Inflammatory macrophage (primary cell): ENCODE measurements at places on chromosomes 3 and 15.

GRCh38 chr15:43900996-43901395, 74.2 kb downstream of the WDR76 start:
- no peak for DNase-seq

- no peak for DNase-seq
Measured at GRCh38 chr15:74200412-74200815, 2.2 kb downstream of the STRA6 start.

GRCh38 chr15:58069008-58069407, 3.5 kb upstream of the ALDH1A2 start:
- DNase-seq, result no peak

GRCh38 chr15:73862276-73862675, 11.1 kb upstream of the TBC1D21 start:
- DNase-seq, result no peak

- DNase-seq, result no peak
Measured at GRCh38 chr3:53081318-53081717, 35.4 kb upstream of the SFMBT1 start.

DNA sequence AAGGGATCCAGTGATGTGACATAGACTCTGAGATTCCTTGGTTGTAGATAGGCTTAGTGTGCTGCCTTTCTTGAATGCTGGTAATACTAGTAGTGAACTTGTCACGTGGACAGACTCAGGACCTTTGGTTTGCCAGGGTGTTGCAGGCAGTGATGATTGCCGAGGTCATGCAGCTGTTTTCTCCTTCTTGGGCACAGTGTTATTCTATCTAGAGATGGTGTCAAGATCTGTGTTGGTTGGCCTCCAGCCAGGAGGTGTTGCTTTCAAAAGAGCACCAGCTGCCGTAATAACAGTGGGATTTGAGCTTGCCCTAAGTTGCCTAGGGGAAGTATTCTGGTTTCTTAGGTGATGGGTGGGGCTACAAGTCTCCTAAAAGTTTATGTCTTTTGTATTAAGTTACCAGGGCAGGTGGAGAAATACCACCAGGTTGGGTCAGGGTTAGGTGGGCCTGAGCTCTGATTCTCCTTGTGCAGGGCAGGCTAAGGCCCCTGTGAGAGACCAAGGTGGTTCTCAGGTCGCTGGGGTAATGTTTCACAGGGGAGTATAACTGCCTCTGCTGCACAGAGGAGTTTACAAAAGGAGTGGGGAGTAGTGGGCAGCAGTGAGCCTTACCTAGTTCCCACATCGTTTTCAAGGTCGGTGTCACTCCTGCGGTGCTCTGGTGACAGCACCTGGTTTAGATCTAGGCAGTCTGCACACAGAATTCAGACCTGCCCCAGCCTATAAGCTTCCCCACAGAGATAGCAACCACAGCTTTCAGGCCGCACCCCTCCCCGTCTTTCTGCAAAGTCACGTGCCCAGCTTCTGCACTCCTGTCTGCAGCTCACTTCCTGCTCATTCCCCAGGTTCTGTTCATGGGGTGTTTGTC, 350.3 kb downstream of the DOCK3 start:
- no peak for DNase-seq

DNA sequence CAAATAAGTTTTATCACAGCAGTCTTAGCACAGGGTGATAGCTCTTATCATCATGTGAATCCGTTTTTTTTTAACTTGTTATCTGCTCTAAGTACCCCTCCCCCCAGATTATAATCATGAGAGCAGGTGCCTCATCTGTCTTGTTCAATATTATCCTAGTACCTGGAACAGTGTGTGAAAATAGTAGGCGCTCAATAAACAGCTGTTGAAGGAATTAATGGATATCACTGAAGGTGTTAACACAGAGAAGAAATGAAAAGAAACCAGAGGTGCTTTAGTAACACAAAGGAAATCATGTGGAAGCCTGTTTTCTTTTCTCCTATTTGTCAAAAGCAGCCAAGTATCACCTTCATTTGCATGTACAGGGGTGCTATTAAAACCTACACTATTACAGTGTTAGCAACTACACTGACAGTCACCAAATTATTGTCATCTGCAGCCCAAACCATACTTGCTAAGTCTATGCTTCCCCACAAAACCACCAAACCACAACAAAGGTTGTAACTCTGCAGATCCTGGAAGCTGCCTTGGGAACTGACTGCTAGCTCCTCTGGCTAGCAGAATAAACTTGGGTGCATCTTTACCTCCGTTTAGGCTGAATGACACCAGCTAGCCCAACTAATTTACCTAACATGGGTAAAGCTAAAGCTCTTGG, 2.9 kb downstream of the XPC start:
- peak; percentile 10 for DNase-seq

DNA sequence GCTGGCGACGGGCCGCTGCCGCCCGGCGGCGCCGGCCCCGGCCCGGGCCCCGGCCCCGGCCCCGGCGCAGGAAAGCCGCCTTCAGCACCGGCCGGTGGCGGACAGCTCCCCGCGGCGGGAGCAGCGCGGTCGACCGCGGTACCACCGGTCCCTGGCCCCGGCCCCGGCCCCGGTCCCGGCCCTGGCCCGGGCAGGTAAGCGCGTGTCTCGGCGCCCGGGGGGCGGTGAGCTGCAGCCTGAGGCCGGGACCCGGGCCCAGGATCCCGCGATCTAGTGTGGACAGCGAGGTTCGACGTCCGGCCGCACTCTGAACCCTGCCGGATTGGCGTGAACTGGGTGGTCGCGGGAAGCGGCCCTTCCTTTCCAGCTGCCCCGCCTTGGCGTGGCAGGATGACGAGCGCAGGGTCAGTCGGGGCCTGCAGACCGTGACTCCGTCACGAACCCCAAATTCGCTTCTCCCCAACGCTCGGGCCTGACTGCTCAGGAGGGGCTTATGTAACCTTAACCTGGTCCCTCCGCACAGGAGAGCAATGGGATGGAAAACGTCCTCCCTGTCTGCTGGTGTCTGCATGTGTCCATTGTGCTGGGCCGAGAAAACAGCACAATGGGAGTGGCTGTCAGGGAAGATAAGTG, 472 bp downstream of the BSN start:
- peak; percentile 49 for DNase-seq

- no peak for DNase-seq
Measured at GRCh38 chr15:68228971-68229385, 550 bp downstream of the CLN6 start.

GRCh38 chr15:59303633-59304032, 69.0 kb downstream of the MYO1E start:
- DNase-seq, result no peak

GRCh38 chr3:159624616-159625015, 364.0 kb upstream of the IL12A start:
- no peak for DNase-seq

DNA sequence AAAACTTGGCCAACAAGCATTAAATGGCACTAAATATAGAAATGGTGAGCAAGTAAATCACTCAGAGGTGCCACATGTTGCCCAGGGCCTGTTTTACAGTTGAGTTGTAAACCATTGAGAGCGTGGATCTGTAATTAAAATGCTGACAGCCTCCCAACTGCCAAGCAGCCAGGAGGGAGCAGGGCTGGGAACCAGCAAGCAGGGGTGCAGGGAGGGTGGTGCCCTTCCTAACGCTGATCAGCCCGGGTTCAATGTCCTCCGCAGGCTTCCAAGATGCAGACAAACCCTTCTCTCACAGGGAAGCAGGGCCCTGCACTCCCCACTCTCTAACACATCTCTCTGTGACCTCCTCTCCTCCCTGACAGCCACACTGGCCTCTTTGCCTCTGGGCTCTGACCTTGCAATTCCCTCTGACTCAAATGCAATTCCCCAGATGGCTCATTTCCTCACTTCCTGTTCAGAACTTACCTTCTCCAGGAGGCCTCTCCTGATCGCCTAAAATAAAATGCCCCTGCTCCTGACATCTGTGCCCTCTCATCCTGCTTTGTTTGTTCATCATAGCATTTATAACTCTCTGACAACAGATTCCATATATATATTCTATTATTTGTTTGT, 40.0 kb downstream of the WNT7A start:
- DNase-seq, result no peak

GRCh38 chr3:154228561-154229216, 95.6 kb downstream of the DHX36 start:
- no peak for DNase-seq

DNA sequence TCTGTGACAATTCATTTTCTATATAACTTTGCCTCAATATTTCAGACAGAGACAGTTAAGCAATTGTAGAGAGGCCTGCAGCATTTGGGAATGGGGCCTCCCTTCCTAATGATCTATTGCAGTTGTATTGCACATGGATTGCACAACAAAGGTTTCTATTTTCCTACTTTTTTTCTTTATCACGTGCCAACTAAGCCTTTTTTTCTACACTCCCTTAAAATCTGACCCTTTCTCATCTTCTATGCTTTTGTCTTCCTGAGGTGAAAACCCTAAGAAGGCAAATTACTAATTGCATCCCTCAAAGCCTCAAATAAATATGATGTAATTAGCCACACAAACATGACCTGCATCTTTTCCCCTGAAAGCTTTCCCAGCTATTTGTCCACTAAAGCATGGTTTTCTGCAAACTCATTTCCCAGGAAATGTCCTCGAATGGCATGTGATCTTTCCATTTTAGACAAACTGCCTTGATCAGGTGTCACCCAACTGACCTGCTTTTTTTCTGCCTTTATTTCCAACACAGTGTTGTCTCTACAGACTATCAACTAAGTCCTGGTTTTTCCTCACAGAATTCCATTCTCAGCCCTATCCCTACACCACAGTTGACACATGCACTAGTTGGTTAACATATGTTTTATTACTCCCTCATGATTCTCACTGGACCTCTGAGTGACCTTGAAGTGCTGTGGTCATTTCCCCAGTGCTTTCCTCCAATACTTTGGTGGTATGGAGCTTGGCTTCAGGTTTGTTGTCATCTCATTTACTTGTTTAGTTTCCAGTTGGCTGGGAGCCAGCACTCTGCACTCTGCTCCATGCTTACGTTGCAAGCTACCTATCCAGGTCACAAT, 31.9 kb upstream of the TSC22D2 start:
- peak; percentile 9 for DNase-seq

DNA sequence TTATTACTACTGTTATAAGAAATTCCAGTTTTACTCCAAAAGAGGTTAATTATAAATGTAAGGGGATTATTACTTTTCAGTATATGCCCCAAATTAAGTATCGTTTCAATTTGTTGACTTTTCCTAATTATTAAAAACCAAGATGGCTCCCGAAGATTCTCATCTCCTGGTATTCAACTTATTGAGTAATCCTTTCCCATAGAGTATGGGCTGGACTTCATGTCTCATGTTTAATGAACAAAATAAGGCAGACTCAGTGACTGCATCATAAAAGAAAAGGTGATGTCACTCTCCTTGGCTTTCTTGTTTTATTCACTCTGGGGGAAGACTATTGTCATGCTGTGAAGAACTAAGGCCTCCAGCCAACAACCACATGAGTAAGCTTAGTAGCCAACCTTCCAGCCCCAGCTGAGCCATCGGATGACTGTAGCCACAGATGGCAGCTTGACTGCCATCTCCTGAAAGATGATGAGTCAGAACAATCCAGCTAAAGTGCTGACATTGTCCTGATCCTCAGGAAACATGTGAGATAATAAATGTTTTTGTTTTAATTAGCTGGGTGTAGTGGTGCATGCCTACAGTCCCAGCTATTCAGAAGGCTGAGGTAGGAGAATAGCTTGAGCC, 17.3 kb downstream of the IGF2BP2 start:
- DNase-seq, result peak; percentile 55

- DNase-seq, result peak; percentile 65
Measured at GRCh38 chr3:48194446-48195071, 6.3 kb upstream of the CDC25A start.

DNA sequence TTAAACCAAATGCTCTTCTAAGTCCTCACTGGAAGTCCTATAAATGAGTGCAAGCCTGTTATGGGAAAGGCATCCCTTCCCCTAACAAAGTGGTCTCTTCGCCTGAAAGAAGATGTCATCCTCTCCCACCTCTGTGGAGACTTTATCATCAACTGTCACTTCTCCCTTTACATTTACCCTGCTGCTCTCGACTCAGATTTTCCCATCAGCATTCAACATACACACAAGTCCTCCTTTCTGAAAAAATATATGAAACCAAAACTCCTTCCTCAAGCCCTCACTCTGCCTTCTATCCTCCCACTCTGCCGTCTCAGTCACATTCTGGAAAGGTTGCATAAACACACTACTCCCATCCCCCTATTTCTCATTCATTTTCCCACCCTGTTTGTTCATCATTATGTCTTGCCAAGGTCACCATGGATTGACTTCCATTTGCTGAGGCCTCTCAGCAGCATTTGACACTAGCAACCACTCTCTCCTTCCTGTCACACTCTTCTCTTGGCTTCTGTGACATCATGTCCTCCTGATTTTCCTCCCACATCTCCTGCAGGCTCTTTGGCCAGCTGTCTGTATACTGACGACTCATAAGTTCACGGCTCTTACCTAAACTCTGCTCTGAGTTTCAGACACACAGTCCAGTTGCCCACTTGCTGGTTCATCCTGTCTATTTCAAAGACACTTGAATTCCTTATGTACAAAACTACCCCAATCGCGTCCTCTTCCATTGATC, 70.3 kb upstream of the SMAD3 start:
- peak; percentile 82 for DNase-seq

- no peak for DNase-seq
Measured at GRCh38 chr15:46773016-46773415, 944.3 kb upstream of the SEMA6D start.

DNA sequence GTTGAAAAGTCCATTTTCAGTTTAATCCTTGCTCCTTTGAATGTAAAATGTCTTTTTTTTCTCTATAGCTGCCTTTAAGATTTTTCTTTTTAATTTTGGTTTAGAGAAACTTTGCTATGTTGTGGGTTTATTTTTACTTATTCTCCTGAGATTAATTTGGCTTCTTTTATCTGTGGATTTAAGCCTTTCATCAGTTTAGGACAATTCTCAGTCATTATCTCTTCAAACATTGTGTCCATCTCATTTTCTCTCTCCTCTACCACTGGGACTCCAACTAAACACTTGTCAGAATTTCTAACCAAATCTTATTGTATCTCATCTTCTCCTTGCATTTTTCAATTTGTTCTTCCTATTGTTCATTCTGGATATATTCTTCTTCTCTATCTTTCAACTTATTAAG, 12.4 kb upstream of the ITGA11 start:
- no peak for DNase-seq

DNA sequence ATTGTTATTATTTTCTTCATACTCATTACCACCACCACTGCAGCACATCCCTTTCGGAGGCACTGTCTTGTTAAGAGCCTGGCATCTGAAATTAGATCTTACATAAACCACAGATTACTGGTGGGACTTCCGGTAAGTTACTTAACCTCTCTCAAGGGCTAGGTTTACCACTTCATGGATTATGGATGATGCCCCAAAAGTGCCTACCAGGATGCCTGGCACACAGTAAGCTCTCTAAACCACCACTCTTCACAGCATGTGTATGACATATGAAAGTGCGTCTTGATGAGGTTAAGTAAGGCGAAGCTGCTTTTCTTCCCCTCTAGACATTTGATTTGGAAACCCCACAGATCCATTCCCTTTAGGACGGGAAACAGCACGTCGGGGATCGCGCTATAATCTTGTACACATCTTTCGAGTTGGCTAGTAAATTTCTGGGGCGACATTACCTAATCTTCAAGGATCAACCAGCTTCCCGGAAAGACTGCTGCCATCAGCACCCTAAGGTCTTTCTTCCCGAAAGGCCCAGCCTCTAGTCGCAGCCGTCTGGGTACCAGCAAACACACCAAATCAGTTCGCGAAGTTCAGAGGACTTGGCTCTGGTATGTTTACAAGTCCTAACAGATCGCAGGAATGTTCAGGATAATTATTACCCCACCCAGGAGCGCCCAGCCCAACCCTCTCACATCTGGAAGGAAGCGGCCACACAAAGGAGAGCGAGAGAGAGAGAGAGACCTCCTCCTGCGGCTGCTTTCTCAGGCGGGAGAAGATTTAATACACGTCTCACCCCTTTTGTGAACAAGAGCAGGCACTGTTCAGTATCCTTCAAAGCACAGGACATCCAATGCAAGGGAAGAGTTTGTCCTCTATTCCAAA, 155.1 kb upstream of the FRMD4B start:
- peak; percentile 58 for DNase-seq

- DNase-seq, result no peak
Measured at GRCh38 chr3:82671466-82671865, 910.0 kb upstream of the GBE1 start.
